ENCODE measurements at places on chromosomes 7 and 10.

GRCh38 chr10:79222186-79222585 is 125.1 kb upstream of the PPIF start:
- DNase-seq: no peak

- no peak for DNase-seq
These were observed 62.4 kb downstream of the ARHGAP12 start for GRCh38 chr10:31866118-31866670.

DNA sequence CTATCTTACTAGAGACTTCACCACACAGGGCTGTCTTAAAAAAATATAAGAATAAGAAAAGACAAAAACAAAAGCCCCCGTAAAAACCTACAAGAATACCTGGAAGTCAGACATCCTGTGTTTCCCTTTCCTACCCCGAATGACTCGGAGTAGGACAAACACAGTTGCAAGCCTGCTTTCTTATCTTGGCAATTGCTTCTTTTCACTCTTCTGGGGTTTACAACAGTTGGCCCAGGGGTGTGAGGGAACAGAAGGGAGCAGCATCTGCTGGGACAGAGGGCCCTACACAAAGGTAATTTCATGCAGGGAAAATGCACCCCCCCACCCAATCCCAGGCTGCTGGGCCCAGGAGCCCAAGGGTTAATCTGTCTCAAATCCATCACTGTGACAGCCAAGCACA is 220.6 kb downstream of the ARHGAP12 start:
- DNase-seq: no peak

DNA sequence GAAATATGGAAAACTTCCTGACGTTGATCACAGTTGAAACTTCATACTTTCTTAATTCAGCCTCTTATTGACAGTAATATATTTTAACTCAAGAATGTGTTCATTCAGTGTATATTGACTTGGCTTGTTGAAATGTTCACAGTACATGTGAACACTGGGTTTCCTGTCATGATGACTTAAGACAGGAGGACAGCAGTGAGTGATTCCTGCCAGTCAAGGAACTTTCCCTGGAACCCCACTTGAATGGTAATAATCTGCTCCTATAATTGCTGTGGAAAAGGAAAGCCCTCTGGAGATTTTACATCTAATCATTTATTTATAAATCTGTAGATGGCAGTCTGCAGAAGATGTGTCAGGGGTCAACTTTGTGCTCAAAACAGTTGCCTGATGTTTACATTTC is 216.5 kb downstream of the MGMT start:
- no peak for DNase-seq

- DNase-seq: no peak
These were observed 561 bp downstream of the PLEKHA1 start for GRCh38 chr10:122374859-122375678.

GRCh38 chr10:61899997-61900828 is 1.3 kb upstream of the ARID5B start:
- peak; percentile 44 for DNase-seq

DNA sequence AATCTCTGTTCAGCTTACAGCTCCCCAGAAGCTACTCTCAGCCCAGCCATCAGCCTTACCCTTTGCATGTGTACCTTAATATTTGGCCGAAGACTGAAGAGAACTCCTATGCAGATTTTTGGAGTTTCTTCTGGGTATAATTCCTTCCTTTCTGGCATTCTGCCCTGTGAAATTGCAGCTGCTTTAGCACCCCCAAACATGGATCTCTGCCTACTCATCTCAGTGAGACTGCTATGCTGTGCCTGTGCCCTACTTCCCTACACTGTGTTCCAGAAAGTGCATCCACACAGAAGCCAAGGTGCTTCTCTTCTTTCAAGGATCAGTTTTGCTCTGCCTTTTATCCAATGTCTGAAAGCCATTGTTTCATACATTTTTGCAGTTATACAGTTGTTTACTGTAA is 81.6 kb downstream of the NPY start:
- no peak for DNase-seq

DNA sequence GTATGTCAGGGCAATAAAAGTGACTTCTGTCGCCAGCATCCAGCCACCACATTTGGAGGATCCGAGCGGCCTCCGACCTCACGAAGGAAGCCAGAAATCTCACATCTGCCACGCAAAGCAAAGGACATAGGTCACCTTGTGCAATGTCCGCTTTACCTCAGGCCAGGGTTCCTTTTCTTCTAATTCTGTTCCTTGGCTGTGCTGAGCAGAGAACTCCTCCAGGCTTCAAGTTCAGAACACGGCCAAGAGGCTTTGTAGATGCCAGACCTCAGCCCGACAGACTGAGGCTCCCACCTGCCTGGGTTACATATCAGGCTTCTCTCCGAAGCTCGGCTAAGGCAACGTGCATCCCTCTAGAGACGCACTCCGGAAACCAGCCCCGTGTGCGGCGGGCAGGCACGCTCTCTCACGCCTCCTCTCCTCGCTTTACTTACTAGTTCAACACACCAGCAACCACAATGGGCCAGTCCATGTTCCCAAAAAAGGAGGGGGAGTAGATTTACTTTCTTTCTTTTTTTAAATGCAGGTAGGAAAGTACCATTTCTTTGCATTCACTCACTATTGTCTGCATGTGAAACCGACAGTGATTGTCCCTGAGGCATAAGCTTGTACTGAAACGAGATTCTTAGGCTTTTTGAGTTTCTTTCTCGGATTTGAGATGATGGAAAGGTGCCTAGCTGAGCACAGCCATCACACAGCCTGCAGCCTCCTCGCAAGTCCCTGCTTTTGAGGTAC is 122.4 kb upstream of the AFAP1L2 start:
- DNase-seq: peak; percentile 66

GRCh38 chr7:15213093-15213492 is 310.5 kb upstream of the DGKB start:
- DNase-seq: no peak

DNA sequence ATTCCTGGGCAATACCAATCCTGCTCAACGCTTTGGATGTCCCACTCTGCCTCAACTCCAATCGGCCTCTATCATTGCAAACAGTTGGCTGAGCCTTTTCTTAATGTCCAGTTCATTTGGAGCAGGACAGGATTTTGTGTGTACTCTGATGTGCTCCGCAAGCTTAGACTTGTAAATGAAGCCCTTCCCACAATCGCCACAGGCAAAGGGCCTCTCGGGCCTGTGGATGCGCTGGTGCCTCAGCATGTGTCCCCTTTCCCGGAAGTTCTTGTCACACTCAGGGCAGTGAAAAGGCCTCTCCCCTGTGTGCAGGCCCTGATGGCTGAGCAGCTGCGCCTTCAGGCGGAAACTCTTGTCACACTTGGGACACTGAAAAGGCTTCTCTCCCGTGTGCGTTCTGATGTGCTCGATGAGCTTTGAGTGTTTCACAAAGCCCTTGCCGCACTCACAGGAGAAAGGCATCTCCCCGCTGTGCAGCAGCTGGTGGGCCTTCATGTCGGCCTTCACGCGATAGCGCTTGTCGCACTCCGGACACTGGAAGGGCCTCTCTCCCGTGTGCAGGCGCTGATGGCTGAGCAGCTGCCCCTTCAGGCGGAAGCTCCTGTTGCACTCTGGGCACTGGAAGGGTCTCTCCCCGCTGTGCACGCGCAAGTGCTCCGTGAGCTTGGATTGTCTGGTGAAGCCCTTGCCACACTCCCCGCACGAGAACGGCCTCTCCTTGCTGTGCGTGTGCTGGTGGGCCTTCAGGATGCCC is 20.0 kb downstream of the ZNF786 start:
- no peak for DNase-seq

GRCh38 chr10:123639131-123639530 is 27.0 kb upstream of the GPR26 start:
- no peak for DNase-seq

Measured in GDM1 (cell line).